ENCODE measurements at places on chromosomes 13 and 19.

DNA sequence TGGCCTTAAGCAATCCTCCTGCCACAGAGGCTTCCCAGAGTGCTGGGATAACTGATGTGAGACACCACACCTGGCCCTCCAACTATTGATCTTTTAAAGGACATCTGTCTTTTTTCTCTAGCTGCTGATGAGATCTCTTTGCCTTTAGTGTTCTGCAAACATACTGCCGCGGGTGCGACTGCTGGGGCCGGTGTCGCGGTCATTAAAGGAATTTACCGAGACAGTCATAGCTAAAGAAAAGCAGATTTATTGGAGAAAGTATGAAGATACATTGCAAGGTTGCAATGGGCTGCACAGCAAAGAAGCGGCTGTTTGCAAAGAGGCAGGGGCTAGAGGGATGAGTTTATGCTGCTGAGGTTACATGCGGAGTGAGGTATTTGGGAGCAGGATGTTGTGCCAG is 31.2 kb upstream of the LRRC4B start:
- DNase-seq = no peak

GRCh38 chr13:99031832-99032231 is 54.0 kb upstream of the DOCK9 start:
- no peak for DNase-seq

GRCh38 chr13:40483601-40484000 is 182.8 kb downstream of the FOXO1 start:
- DNase-seq = no peak

DNA sequence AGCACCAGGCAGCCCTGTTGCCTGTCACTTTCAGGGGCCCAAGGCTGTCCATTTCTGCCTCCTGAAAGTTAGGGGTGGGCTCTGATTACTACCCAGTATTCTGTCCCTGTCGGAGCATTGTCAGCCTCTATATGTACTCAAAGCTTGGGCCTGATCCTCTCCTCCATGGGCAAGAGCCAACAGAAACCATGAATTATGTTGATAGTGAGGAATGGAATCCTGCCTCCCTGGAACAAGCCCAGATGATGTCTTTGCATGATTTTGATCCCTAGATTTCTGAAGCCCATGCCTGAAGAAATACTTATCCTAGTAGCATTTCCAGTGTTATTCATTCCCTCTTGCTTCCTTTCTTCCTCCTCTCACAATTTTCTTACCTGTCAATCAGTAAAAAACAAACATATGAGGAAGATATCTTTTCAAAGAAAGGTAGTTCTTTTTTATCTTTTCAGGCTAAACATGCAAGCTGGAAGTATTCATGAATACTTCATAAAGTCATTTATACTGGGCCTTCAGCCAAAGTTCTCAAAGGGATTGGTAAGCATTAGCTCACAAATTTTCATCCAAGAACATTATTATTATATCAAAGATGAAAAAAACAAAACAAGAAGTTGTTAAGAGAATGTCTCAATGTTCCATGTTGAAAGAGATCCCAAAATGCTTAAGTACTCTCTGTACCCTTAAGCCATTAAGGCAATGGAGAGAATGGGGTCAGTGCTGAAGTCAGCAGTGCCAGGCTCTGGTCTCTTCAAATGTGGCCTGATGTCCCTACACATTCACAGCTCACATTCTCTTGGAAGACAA is 171.7 kb downstream of the NHLRC3 start:
- peak; percentile 38 for DNase-seq

DNA sequence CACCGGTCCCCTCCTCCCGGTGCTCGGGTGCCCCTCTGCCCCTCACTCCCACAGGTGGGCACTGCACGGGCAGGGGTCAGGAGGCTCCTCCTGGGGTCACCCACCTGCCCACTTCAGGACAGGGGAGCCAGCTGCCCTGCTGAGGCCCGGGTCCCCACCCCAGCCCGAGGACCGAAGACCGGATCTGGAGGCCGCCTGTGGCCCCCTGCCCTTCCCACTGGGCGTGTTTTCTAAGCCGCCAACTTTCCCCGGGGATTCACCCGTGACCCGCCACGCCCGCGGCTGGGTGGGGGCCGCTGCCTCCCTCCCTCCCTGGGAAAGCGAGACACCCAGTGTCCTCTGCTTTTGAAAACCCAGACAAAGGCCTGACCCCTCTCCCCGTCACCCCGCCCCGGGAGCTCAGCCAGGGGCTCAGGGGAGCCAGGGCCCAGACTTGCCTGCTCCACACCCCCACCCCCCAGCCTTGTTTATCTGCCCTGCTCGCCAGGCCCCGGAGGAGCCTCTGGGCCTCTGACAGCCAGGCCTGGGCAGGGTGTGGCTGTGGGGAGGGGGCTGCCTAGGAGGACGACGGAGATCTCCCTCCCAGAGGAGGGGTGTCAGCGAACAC is 1.3 kb downstream of the PALM start:
- no peak for DNase-seq

DNA sequence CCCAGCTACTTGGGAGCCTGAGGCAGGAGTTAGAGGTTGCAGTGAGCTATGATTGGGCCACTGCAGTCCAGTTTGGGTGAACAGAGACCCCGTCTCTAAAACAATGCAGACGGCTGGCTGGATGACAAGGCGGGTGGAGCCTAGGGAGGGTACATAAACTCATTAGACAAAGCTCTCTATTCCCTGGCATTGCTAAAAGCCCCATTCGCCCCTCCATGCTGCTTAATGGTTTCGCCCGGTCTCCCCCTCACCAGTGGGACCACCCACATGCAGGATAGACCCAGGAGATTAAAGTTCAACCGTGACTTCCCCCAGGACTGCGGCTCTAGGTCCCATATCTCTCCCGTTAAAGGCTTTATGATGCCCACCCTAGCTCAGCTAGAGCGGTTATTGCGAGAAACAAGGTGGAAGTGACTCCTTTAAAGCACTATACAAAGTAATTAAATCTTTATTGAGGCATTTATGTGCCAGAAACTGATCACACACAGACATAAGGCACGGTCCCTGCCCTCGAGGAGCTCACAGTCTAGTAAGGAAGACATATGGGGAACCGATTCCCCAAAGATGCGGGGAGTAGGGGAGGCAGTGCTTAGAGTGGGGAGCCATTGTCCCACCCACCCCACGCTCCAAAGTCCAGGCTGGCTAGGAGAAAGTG is 4.9 kb downstream of the LYPD3 start:
- DNase-seq = no peak

DNA sequence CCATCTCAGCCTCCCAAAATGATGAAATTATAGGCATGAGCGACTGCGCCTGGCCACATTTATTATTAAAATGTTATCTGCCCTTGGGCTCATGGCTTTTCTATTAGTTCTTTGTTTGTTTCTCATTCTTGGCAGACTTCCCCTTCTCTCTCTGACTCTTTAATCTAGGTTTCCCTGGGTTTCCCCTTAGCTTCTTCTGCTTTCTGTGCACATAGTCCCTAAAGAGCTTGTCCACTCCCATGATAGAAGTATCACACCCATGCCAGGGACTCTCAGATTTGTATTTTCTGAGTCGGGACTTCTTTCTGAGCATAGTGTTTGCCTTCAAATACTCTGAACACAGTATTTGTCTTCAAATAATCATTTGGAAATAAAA is 38.6 kb upstream of the ITM2B start:
- no peak for DNase-seq

- DNase-seq = peak; percentile 34
Measured at GRCh38 chr19:17441241-17442021, 7.0 kb downstream of the TMEM221 start.

DNA sequence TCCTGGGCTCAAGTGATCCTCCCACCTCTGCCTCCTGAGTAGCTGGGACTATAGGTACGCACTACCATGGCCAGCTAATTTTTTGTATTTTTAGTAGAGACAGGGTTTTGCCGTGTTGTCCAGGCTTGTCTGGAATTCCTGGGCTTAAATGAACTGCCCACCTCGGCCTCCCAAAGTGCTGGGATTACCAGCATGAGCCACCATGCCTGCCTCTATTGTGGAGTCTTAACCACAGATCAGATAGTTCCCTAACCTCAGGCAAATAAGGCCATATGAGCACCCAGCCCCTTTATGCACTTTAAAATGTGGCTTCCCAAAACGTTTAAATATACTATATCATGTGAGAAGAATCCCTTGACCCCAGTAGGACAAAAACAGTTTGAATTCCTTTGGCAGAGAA is 16.4 kb downstream of the CNMD start:
- DNase-seq = no peak

- DNase-seq = no peak
Measured at GRCh38 chr13:113398963-113399754, 35.2 kb upstream of the GRTP1 start.

GRCh38 chr19:40567040-40567749 is 9.5 kb upstream of the SHKBP1 start:
- DNase-seq = no peak

GRCh38 chr13:33052506-33053280 is 36.5 kb downstream of the KL start:
- DNase-seq = no peak

DNA sequence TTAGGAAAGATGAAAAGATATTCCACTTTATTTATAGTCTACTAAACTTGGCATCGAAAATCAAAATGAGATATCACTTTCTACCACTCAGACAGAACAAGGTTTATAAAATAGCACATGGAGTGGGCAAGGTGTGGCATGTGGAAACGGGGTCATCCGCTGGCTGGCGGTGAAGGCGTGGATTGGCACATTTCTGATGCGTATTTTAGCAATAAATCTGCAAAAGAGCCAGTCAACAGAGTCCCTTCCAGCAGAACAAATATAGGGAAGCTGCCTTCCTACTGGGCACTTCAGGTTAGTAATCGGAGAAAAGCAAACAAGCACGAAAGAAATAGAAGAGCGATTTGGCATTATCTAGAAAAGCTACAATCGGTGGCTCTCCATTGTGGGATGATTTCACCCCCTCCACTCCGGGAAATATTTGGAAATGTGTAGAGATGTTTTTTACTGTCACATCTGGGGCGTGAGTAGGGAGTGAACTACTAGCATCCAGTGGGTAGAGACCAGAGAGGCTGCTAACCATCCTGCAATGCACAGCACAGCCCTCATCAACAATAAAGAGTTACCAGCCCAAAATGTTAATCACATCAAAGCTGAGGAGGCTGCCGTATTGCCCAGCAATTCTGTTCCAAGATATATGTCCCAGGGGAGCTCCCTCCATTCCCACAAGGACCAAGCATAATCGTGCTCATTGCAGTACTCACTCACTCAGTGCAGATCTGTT is 116.1 kb upstream of the PEG3 start:
- DNase-seq = no peak

GRCh38 chr13:22061806-22062391 is 391.0 kb downstream of the FGF9 start:
- no peak for DNase-seq

- no peak for DNase-seq
Measured at GRCh38 chr13:97851269-97851668, 102.2 kb upstream of the IPO5 start.

- DNase-seq = peak; percentile 53
Measured at GRCh38 chr19:8396563-8397203, 6.5 kb downstream of the RAB11B start.

DNA sequence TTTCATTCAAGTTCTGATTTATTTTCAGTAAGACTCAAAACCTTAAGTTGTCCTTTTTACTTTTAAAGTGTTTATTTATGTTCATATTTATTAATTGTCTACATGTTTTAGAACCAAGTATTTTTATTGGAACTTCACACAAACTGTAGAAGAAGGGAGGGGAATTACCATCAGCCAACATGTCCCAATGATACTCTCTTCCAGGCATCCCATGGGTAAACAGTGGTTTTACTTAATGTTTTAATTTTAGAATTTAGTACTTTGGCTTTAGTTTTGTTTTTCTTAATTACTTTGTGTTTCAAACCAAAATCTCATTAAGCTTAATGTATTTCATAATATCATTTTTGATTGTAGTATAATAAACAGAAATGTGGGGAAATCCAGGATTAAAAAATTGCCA is 5.2 kb downstream of the TNFSF13B start:
- no peak for DNase-seq

DNA sequence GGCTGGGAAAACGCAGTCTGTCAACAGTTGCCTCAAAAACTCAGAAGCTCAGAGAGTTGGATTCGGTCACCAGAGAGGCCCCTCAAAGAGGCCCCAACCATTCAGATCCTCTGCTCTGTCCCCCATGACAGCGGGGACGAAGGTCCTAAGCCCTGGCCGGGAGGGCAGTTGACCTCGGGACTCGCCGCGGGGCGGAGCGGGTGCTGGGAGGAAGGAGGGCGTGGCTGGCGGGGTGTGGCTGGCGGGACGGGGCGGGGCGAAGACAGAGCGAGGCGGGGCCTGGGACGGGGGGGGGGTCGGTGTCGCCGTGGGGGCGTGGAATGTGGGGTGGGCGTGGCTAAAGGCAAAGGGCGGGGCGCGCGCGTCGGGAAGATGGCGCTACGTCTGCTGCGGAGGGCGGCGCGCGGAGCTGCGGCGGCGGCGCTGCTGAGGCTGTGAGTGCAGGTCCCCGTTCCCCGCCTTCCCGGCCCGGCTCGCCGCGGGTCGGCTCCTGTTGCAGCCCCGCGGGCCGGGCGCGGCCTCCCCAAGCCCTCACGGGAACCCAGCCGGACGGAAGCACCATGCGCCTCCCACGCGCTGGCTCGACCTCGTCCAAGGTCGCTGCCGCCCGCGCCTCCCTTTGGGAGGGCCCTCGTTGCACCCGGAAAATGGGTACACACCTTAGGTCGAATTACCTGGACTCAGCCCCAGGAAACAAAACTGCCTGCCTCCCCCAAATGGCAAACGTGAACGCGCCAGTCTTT is 105.2 kb downstream of the TM9SF2 start:
- DNase-seq = peak; percentile 79

GRCh38 chr19:29680447-29680846 is 15.2 kb downstream of the PLEKHF1 start:
- no peak for DNase-seq

DNA sequence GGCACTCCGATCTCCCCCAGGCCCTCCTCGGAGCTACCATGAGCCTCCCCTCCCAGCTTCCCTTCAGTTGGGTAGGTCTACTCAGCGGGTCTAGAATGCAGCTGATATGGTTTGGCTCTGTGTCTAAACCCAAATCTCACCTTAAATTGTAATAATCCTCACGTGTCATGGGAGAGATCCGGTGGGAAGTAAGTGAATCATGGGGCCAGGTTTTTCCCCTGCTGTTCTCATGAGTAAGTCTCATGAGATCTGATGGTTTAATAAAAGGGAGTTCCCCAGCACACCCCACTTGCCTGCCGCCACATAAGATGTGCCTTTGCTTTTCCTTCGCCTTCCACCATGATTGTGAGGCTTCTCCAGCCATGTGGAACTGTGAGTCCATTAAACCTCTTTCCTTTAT is 14.5 kb upstream of the DOCK9 start:
- no peak for DNase-seq

DNA sequence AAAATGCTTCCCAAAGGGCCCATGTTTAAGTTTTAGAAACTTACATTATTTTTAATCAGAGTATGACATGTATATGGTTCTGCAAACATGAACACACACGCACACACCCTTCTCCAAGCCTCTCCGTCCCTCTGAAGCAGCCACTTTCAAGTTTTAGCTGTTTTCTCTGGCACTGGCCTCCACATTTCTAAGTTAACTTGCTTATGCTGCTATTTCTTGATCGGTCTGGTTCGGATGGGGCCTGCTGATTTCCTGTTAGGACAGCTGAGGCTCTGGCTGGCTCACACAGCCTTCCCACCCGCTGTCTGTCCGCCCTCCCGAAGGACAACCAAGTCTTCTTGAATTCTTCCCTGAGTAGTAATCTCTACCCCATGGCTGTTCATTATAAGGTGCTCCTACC is 4.4 kb downstream of the SPC24 start:
- DNase-seq = no peak

- DNase-seq = no peak
Measured at GRCh38 chr13:44867825-44868224, 121.4 kb downstream of the NUFIP1 start.
